ENCODE measurements at places on chromosomes 1 and 21.

DNA sequence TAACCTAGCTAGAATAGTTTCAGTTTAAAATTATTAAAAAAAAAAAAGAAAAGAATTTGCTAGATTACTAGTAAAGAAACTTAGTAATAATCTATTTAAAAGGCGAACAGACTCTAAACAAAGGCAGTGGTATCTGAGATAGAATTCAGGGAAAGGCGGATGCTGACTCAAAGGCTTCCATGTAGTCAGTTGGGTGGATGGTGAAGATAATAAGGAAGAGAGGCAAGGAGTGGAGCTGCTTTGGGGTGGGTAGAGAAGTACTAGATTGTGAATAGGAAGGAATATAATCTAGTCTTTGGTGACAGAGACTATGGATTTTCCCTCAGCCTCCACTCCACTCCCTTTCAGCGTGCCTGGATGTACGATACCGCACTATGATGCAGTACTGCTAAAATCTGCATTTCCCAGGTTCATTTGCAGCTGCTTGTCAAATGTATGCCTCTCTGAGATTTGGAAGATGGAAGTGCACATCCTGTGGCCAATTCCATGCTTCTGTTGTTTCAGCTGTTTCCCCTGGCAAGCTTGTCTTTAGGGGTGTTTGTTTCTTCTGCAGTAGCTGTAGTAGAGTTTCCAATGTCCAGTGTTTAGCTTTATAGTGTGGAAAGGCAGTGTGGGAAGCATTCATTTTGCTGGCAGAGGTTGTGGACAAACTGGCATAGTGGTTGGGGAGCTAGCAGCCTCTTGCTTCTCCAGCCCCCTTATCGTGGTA, 184.6 kb upstream of the NRIP1 start:
- DNase-seq = no peak

- DNase-seq = no peak
Measured at GRCh38 chr1:181789395-181789794, 272.1 kb downstream of the ZNF648 start.

- DNase-seq = no peak
Measured at GRCh38 chr1:203301331-203301668, 4.0 kb upstream of the BTG2 start.

DNA sequence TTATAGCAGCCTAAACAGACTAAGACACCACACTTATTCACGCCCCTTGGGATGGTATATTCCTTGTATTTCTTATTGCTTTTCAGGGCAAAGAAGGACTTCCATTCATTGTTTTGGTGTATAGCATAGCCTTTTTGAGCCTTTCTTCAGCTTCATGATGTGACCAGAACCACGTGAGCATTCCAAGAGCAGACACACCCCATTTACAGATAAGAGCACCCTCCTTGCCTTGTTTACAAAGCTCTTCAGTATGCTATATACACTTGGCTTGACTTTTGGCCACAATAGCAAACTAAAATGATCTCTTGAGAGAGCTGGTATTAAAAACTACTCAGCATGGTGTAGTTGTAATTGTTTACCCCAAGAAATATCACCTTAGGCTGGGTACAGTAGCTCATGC, 78.7 kb downstream of the PIK3R3 start:
- DNase-seq = no peak

DNA sequence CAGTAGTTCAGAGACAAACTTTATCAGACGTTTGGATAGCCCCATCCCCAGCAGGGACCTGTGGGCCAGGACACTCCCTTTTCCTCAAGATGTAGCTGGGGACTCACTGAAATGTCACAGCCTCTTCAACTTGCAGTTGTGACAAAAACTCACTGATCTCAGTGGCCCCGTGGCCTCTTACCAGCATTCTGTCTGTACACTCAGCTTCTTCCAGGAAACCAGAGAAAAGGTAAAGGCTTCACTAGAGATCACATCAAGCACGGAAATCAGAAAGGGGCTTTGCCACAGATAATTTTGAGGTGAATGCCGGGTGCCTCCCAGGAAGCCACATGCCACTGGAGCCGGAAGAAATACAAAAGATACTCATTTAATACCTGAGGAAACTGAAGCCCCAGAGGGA, 122.2 kb downstream of the CCDC185 start:
- DNase-seq = no peak

DNA sequence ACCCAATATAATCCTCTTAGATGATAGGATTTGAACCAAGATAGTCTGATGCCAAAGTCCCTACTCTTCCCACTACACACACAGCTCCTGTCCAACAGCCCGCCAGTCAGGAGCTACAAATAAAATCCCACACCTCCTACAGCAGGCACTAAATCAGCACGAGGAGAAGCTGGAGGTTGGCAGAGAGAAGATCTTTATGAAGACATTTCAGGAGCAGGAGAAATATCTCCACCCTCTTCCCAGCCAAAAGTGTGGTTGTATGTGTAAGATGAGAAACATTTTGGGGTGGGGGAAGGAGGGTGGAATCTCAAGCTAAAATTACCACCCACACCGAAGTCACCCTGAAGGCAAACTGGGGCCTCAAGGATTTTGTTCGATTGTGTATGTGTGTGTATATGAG, 54.5 kb downstream of the PLXNA2 start:
- no peak for DNase-seq

- no peak for DNase-seq
Measured at GRCh38 chr21:14825514-14825974, 239.3 kb downstream of the NRIP1 start.

DNA sequence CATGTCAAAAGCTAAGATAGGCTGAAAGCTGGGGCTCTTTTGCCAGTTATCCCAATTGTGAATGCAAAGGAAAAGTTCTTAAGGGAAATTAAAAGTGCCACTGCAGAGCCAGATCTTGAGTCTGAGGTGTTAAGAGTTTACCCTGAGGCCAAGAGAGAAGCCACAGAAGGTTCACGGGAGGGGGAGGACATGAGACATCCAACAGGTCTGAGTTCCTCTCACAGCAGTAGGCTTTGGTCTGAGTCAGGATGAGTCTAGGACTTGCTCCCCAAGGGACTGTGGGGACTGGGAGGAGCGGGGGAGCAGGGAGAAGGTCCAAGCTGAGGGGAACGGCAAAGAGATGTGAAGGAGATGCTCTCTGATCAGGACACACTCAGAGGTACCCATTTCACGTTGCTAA, 411.2 kb upstream of the CAMK1G start:
- no peak for DNase-seq

- no peak for DNase-seq
Measured at GRCh38 chr21:38756746-38757145, 49.0 kb upstream of the ETS2 start.

DNA sequence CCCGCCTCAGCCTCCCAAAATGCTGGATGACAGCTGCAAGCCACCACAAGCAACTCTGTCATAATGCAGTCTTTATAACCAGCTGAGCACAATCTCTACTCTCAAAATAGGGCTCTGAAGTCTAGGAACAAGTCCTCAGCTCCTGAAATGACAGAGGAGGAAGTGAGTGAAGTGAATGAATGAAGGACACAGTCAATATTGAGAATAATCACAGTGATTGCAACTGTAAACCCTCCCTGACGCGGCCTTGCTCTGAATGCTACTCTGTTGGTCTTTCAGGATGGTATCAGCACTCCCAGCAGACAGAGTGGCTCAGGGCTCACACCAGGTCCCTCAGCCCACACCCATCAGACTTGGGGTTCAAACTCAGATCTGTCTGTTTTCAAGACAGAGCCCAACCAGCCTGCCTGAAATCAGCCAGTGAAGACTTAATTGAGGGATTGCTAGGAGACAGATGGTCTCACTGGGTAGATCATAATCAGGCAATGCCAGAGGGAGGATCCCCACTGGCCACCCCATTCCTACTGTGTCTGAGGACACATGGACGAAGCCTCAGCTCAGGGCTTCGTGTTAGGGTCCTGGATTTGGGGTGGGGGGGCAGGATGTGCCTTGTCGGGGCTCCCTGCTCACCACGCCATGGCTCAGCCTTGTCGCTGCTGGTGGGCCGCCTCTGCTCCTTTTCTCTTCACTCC, 20.9 kb downstream of the RNF187 start:
- no peak for DNase-seq

GRCh38 chr1:32870615-32871363, at the start of gene FNDC5:
TSS of gene FNDC5 (minus strand) at chr1:32870912.
- DNase-seq = no peak

GRCh38 chr1:175152006-175152652, 40.4 kb downstream of the KIAA0040 start:
- peak; percentile 69 for DNase-seq

- no peak for DNase-seq
Measured at GRCh38 chr1:109208836-109209463, 4.8 kb upstream of the SARS1 start.

DNA sequence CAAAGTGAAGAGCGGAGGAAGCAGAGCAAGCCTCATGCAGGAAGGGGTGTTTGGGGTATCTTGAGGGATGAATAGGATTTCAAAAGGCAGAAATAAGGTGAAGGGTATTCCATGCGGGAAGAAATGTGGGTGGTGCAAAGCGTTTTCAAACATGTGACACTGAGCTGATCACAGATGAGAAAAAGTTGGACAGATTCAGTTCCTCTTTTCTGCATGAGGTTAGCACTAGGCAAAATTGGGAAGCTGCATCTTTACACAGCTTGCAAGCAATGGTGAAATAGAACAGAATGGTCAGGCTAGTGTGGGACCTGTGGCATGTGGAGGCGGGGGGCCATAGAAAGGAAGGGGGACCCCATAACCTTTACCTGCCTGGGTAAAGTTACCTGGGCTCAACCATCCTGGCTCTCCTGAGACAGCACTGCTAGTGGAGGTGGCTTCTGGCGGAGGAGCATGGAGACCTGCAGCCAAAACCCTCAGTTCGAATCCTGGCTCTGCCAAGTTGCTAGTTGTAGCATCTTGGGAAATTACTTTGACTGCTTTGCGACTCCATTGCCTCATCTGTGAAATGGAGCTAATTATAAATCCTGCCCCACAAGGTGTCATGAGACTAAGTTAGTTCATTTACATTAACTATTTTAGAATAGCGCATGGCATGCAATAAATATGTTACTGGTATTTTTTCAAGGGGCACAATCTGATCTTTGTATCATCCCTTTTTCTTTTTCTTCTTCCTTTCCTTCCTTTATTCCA, 16.4 kb downstream of the KCNA10 start:
- DNase-seq = no peak

GRCh38 chr1:104932949-104933679, 1183.4 kb downstream of the AMY1C start:
- DNase-seq = no peak

DNA sequence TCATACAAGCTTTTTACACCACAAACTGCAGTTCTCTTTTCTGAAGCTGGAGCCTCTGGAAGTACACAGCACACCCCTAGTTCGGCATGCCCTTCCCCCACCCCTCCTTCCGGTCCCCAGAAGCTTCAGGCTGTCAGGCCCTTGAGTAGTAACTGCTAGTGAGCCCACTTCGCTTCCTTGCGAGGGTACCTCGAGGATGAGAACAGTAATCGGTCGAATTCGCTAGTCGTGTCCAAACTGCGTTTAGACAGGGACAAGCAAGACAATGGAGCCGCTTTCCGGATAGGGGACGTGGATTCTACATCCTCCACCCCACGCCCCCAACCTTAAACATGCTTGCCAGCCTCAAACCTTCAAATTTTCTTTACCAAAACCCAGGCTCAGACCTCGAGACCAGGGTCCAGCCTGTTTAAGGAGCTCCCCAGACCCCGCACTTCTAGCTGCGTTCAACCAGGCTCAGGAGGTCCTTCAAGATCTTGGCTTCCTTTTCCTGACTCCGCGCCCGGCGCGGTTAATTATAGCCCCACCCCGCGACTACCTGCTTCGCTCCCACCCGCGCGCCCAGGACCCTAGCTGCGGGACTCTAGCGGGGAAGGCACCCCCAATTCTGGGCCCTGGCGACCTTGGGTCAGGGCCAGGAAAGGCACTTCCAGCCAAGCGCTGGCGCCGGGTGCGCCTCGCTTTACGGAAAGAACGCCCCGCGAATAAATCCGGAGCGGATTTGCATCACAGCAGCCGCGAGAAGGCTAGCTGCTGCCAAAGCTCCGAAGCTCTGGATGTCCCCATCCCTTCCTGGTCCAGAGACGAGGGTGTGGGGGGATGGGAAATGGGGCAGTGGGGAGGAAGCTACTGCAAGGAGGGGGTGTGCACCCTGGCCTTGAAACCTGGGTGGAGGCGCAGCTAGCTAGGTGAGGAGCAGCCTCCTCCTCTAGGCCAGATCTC, 8.1 kb upstream of the TSPAN1 start:
- DNase-seq = peak; percentile 5

DNA sequence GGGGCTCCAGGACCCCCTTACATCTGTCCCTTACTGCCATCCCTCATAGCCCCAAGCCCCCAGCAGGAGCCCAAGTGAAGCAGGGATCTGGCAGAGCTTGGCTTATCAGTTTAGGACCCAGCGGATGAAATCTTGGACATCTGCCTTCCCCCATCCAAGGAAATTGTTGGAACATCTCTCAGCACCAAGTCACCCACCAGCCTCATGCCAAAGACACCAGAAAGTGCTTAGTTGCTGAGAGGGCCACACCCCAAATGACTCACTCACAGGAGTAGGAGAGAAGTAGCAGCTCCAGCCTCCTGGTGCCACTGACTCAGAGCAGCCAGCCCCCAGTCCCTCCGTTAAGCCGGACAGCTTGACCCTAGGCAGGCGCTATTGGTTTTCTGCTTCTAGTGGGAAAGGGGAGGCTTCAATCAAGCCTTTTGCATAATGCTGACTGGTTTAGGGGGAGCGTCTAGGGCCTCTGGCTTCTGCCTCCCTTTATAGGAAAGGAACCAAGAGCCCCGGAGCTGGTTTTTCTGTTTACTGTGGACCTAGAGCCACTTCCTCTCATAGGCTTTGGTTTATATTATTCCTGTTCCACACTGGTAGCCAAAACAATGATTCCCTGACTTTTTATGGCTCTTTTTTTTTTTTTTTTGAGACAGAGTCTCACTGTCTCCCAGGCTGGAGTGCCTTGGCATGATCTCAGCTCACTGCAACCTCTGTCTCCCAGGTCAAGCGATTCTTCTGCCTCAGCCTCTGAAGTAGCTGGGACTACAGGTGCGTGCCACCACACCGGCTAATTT, 114.2 kb upstream of the IPO9 start:
- DNase-seq = no peak

DNA sequence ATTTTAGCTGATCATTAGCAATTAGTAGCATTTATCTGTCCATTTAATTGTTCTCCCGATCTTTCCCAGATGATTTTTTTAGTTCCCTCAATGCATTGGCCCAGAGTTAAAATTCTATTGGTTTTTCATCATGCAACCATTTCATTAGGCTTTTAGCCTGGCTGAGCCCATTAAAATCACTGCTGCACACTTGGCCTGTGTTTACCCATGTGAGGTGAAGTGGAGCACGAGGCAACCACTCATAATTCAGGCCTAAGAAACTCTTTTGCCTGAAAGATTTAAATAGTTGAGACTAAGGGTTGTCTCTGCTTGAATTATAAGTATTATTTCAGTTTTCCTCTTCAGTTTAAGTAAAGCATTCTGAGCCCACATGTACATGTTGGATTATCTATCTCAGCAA, 889.0 kb upstream of the ADGRL4 start:
- no peak for DNase-seq

DNA sequence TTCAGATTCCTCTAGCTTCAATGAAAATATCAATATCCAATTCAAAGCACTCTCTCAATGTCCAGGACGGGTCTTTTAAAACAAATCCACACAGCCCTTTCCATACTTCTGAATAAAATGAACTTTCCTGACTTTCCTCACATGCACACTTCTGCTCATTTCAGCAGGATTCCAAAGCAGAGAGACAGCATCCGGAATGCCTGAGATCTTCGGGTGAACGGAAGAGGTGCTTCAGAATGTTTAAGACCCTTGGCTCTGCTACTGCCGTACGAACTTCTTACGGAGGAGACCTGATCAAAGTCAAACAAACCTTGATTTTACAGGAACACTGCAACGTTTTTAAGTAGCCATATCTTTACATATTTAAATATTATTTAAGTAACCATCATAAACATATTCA, 245.7 kb downstream of the PTBP2 start:
- no peak for DNase-seq

- DNase-seq = no peak
Measured at GRCh38 chr1:17624611-17625233, 85.2 kb downstream of the ARHGEF10L start.
